ENCODE measurements at places on chromosomes 3 and 15.
A peak's percentile ranks its signal among the peaks of the same experiment; 100 is the strongest.

- no peak for DNase-seq
Observed at GRCh38 chr3:143414571-143415253, 295.1 kb downstream of the CHST2 start.

- peak; percentile 17 for DNase-seq
Observed at GRCh38 chr15:93209690-93210445, 120.9 kb upstream of the RGMA start.

GRCh38 chr15:99427210-99427609 lies 138.6 kb upstream of the MEF2A start:
- DNase-seq: no peak

GRCh38 chr3:111035902-111036301 lies 35.7 kb upstream of the NECTIN3 start:
- no peak for DNase-seq

GRCh38 chr3:122247825-122248185 lies 64.3 kb downstream of the CASR start:
- DNase-seq: no peak

- no peak for DNase-seq
Observed at GRCh38 chr15:34332553-34333120, 4.9 kb downstream of the SLC12A6 start.

- DNase-seq: no peak
Observed at GRCh38 chr3:178420033-178420432, 116.2 kb upstream of the KCNMB2 start.

GRCh38 chr15:51708013-51708412 lies 26.7 kb downstream of the SCG3 start:
- no peak for DNase-seq

DNA sequence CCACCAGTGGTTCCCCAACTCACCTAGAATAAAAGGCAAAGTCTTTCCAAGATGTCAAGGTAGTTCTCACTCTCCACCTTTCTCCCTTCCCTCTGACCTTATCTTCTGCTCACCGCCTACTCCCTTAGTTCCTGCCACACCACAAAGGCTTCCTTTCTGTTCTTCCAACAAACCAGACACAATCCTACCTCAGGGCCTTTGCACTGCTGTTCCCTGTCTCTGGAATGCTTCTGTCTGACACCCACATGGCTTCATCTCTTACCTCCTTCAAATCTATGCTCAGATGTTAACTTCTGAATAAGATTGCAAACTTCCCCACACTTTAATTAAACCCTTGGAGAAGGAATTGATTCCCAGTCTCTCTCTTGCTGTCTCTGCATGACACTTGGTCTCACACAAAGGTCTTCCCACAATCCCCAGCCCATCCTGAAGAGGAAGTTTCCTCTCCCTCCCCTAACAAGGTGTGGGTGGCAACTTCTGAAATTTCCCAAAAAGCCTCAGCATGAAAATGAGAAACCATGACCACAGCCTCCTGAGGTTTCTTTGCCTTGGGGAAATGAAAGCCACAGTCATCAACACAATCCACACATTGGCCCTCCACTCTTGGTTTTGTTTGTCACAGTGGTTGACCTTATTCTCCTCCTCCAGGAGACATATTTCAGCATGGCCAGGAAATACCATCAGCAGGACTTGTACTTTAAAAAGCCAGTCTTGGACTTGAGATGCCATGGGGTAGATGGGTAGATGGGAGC lies 3.0 kb upstream of the RYK start:
- DNase-seq: peak; percentile 20

DNA sequence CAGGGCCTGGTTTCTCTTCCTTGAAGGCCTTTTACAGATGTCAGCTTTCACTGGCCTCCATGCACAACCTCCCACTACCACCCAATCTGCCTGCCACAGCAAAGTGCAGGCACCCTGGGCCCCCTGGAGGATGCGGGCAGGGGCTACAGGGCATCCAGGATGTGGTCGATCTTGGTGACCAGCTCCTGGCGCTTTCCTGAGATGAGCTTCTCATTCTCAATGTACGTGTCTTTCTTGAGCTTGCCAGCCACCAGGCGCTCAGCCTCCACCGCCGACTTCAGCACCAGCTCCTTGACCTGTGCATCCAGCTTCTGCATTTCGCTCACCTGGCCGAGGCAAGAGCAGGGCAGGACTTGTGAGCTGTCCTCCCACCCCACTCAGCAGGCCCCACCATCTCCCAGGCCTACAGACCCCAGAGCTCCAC lies 30.3 kb downstream of the RPN1 start:
- DNase-seq: no peak

GRCh38 chr3:129058441-129059200 lies 2.0 kb upstream of the GP9 start:
- DNase-seq: no peak

DNA sequence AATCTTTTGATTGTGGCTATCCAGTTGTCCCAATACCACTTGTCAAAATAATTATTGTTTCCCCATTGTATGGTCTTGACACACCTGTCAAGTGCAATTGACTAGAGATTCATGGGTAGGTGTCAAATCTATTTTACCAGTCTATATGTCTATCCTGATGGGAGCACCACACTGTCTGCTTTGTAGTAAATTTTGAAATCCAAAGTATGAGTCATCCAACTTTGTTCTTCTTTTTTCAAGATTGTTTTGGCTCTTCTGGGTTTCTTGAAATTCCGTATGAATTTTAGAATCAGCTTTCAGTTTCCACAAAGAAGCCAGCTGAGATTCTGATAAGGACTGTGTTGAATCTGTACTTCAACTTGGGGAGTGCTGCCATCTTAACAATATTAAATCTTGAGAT lies 71.9 kb downstream of the CSNK1G1 start:
- peak; percentile 33 for DNase-seq

GRCh38 chr15:83732770-83733169 lies 78.8 kb downstream of the ADAMTSL3 start:
- no peak for DNase-seq

DNA sequence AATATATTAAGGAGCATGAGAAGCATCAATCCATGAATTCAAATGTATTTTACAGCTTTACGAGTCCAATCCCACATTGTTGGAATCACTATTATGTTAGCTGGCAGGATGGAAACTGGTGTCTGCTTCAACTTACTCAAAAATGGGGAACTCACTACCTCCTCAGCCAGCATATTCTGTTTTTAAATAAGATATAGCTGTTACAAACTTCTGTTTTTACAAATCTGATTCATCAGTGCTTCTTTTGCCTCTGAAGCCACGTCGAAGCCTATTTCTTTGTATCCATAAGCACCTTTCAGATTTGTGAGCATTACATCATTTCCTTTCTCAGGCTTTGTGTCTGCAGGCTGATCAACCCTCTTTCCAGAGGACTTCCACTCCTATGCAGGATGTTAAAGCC lies 105.9 kb downstream of the TPRG1 start:
- DNase-seq: peak; percentile 36

GRCh38 chr3:9169956-9170850 lies 79.2 kb downstream of the SRGAP3 start:
- no peak for DNase-seq

- no peak for DNase-seq
Observed at GRCh38 chr3:46925585-46925934, 48.0 kb downstream of the PTH1R start.

- no peak for DNase-seq
Observed at GRCh38 chr3:77041811-77042210, 1.9 kb downstream of the ROBO2 start.
